ENCODE measurements at places on chromosomes 13 and 19. TPM values are rescaled to one million over a fixed set of nuclear protein-coding genes. Genes with fewer than 3 reads are reported as not detected.
A peak's percentile ranks its signal among the peaks of the same experiment; 100 is the strongest.

- DNase-seq, result peak; percentile 16
Observed at GRCh38 chr19:15562861-15563260, 52.2 kb upstream of the CYP4F8 start.

DNA sequence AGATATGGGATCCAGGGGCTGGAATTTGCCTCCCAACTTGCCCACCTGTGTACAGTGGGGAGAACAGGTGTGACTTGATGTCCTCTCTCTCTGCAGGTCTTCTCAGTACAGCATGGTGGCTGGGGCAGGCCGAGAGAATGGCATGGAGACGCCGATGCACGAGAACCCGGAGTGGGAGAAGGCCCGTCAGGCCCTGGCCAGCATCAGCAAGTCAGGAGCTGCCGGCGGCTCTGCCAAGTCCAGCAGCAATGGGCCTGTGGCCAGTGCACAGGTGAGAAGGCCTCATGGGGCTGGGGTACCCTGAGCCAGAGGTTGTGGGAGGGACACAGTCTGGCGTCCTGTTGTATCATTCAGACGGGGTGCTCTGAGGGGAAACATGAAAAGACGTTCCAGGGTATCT, 3.0 kb downstream of the LENG8 start:
- DNase-seq, result no peak

DNA sequence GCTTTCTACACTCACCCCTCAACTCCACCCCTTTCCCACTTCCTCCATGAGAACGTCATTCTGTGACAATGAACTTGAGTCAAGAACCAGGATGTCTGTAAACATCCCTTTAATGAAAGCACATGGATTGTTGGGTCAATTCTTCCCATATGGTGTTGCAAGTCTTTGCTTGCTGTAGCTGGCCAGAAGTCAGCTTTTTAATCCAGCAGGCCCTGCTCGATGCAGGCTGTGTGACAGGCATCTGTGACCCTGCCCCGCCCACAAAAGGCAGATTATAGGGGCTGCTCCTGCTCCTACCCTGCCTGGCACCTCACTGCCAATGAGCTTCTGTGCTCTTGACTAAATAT, 78.0 kb downstream of the STARD13 start:
- DNase-seq, result no peak

DNA sequence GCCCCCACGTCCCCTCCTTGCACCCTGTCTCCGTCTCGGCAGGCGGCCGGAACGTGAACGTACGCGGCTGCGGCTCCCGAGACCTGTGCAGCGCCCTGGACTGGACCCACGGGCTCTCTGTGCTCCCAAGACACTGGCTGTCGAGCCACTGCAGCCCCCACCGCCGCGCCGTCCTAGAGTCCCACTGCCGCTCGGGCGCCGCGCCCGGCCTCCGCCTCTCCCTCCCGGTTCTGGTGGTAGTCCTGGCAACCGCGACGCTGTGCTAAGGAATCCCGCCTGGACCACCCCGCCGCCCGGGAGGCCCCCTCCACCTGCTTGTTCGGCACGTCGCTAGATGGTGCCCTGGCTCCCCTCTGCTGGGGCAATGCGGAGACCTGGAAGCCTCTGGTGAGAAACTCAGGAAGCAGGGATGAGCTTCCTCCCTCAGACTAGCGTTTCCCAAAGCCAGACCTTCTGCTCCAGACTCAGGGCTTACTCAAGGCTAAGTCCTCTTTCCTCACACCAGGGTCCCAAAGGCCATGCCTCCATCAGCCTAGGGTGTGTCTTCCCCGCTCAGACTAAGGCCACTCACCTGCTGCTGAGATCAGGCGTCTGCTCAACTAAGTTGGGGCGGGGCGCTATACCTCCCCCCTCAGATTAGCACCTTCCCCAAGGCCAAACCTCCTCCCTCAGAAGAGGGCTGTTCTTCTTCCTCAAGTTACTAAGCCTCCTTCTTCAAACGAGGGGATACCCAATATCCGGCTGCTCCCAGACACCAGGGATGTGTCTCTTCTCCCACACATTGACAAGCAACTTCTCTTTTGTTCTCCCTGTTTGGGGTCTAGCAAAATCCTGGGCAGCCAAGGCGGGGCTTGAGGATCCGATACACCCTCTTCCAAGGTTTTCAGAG, 16.1 kb upstream of the IRGC start:
- peak; percentile 46 for DNase-seq

DNA sequence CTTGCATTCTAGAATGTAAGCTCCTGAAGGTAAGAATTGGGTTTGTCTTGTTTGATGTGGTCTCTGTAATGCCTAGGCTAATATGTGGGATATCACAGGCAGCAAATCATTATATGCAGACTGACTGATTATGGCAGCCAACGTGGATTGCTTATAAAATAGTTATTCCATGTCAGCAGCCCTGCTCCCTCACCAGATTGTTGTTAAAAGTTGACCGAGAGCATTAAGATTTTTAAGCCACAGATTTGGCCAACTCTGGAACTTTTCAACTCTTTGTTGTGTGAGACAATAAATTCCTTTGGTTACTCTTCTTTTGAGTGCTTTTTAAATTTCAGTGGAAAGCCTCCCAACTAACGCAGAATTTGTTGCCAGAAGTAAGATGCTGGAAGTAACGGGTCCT, 92.6 kb upstream of the FAM216B start:
- no peak for DNase-seq

SIGLEC11 gene
- 0.03 TPM for total RNA-seq

DNA sequence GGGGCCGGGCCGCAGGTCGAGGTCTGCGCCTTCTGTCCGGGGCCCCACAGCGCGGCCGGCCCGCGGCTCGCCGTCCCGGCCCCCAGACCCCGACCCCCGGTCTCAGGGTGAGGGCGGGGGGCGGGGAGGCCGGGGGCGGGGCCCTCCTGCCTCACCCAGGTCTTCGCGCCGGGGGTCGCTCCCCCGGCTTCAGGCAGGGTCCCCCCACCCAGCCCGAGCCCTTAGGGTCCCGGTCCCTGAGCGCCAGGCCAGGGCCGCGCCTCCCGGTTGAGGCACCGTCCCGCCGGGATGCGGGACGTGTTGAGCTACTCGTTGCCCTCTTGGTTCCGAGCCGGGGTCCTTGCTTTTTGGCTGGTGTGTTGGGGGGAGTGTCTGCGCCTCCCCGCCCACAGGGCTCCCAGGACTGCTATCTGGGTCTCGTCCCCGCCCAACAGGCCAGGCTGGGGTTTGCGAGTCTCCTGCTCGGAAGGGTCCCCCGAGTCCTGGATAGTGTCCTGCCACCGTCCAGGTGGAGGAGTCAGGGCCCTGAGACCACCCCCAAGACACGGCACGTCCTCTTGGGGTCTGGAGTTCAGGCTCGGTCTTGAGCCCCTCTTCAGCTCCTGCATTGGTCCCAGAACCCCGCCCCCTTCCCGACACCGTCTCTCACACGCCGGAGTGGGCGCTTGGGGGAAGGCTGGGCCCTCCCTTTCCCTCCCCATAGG, 452 bp downstream of the PIAS4 start:
- DNase-seq, result peak; percentile 61

DNA sequence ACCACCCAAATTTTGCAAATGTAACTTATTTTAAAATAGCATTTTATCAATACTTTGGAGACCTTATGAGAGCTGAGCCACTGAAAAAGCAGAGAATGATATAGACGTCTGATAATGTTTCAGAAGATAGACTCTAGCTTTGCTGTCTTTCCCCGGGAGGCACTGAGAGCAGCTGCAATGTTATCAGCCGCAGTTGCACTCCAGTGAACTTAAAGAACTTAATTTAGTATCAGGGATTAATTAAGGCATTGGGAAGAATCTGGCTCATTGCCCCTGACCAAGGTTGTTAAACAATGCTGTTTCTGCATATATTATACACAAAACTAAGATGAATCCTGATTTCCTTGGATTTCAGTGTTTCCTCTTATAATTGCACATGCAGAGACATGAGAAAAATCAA, 75.7 kb upstream of the SGCG start:
- peak; percentile 27 for DNase-seq

- DNase-seq, result peak; percentile 92
Observed at GRCh38 chr13:29435125-29435911, 160.2 kb downstream of the SLC7A1 start.

KCNRG gene
- 1.9 TPM for total RNA-seq

C5AR1 gene
- not detected for total RNA-seq

DNA sequence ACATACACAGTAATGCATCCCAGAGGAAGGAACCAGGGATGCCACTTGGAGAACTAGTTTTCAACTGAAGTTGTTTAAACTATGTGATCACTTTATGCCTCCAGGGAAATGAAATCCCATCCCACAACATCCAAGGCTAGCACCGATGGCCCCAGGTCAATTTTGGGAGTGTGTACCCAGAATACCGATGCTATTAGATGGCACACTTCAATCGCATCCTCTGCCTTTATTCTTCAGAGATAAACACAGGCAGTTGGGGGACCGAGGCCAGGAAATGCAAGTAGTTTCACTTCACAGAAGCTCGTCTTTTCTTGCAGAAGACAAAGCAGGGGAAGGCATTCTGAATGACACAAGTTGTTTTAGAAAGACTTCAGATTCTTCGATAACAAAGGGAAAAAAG, 13.8 kb downstream of the STK24 start:
- DNase-seq, result no peak

ZNF749 gene
- 13.7 TPM for total RNA-seq

DNA sequence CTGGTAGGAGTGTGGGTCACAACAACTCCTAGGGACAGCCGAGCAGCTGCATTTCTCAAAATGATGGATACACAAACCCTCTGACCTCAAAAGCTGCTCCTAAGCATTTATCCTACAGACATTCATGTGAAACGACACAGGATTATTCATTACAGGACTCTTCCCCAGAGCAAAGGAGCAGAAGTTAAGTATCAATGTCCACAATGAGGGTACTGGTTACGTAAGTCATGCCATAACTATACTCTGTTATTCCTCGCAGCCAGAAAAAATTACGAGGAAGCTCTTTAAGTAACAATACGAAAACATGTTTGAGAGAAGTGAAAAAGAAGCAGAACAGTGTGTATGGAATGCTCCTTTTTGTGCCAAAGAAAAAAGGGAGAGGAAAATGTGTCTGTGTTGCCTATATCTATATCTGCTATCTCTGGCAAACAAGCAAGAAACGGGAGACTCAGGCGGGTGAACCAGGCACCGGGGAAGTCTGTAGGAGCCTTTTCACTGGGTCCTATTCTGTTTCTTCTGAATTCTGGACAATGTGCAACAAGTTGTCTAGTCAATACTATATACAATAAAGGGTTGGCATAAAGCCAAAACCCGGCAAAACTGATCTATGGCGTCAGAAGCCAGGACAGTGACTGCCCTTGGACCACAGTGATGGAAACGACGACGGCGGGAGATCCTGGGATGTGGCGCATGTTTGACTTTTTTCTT, 1.3 kb downstream of the ISOC2 start:
- no peak for DNase-seq

DNA sequence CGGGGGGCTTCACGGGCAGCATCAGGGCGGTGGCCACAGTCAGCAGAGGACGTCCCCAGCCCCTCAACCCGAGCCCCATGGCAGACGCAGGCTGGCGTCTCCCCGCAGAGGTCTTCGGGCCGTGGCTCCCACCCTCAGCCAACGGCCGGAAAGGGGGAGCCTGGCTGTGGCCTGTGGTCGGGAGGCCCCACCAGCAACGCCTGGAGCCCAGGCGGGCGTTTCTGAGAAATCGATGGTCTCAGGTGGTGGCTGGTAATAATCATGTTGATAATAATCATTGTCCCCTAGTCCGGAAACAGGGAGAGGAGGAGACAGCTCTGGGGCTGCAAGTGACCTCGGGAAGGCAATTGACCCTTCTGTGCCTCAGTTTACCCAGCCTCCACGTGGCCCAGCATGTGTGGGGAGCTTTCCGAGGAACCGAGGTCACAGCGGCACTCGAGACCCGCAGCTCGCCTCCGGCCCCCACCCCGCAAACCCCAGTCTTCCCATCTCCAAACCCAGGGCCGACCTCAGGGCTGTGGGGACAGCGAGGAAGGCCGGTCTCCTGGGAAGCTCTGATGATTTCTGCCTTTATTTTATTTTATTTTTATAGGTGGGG, at the start of gene PRSS57:
Gene PRSS57 (minus strand): TSS at position 101 of the 598 bp plus-strand sequence. CDS start 22 bp downstream, at position 79.
- DNase-seq, result no peak

DNA sequence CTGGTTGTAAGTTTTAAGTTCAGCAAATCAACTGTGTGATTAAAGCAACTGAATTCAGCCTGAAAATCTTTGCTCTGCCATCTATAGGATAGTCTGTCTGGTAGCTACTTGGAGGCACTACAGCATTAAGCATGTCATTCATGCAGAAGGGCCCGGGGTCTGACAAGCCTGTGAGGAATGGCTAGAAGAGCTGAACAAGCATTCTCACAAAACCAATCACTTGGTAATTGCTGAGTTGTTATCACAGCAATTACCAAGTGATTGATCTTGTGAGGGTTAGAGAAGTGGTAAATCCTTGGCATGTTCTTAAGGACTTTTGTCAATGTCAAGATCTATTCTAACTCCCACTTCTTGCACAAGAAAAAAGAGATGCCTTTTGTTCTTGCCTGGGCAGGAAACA, 356.1 kb downstream of the FGF14 start:
- DNase-seq, result peak; percentile 14

- DNase-seq, result peak; percentile 94
Observed at GRCh38 chr13:30142486-30143211, 164.7 kb downstream of the KATNAL1 start.

Data from cardiac muscle cell (in vitro differentiated cells and primary cell).